ENCODE measurements at places on chromosomes 7 and 10.

- no peak for DNase-seq
These were observed 42.3 kb downstream of the ANTXRL start for GRCh38 chr10:46328853-46329689.

GRCh38 chr10:123096452-123096851, 39.3 kb upstream of the HMX3 start:
- DNase-seq: no peak

GRCh38 chr10:52540479-52540984, 226.5 kb downstream of the DKK1 start:
- no peak for DNase-seq

DNA sequence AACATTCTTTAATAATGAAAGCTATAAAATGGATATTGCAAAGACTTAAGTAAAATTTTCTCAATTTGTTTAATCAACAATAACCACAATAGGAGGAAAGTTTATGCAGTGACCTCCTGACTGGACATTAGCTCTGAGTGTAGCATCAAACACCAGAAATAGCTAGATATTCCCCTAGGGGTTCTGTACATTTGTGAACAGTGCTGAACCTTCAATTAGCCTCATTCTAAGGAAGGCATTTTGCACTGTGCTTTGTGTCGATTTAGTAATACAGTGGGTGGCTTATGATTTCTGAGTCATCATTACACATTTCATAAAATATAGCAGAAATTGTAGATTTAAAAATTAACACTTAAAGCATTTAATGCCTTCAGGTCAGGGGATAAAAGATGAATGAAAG, 367.3 kb upstream of the PCDH15 start:
- no peak for DNase-seq

DNA sequence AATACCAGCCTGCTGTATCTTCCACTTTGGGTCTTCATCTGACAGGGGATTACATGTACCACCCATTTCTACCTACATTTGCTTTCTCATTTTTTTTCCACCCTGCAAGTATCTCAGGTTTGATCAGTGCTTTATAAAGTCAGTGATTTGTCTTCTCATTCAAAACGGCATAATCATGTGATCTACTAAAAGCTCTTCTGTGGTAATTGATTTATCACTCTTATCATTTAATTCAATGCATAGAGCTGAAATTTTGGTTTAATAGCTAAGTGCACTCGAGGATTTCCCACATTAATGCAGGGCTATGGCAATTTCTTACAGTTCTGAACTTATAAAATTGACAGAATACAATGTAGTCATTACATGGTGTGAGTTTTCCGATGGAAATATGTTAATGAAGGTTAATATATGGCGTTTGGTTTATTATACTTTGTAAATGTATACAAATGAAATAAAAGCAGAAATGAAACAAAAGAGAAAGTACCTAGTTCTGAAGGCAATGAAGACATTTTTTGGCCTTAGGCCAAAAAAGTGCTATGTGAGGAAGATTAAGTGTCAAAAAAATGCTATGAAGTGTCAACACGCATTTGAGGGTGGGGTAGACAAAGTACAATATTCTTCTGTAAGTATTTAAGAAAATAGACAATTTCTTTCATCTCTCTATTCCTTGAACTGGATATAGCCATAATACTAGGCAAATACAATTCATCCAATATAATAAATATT, 457.3 kb downstream of the ETV1 start:
- DNase-seq: no peak

GRCh38 chr10:84015877-84016595, 123.3 kb upstream of the GHITM start:
- no peak for DNase-seq

GRCh38 chr10:93751832-93752231, 5.9 kb upstream of the LGI1 start:
- no peak for DNase-seq

DNA sequence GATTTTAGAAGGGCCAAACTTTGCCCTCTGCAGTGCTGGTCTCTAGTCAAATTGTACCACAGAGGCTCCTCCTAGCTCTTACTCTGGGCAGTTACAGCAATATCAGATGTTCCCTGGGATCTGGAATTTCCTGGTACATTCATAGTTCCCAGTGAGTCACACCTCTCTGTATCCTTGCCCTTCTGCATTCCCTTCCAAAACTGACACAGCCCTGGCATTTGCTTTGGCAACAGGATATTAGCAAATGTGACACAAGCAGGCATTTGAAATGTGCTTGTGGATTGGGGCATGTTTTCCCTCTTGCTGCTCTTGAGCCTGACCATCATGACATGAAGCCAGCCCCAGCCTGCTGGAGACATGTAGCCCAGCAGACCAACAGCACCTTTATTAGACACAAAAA, 284.7 kb upstream of the AKR1E2 start:
- DNase-seq: peak; percentile 93

GRCh38 chr10:34789966-34790506, 25.1 kb downstream of the PARD3 start:
- DNase-seq: peak; percentile 43

Measured in fibroblast of skin of right quadriceps (primary cell).